ENCODE measurements at places on chromosomes 2 and 18.

DNA sequence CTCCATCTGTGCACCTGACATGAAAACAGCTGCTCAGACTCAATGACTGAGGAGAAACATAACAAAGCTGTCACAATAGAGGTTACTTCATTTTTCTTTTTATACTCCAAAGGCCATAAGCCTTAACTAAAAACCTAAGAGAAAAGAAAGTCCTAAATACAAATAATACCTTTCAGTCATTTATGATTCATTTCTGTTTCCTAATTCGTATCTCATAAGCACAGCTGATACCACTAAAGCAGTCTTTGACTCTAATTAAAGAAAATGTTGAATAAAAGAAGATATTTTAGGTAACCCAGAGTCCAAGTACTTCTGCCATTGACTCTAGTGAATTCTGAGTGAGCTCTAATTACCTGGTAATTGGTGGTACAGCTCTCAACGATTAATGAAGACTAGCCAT, 20.6 kb downstream of the NEMP2 start:
- DNase-seq = no peak

DNA sequence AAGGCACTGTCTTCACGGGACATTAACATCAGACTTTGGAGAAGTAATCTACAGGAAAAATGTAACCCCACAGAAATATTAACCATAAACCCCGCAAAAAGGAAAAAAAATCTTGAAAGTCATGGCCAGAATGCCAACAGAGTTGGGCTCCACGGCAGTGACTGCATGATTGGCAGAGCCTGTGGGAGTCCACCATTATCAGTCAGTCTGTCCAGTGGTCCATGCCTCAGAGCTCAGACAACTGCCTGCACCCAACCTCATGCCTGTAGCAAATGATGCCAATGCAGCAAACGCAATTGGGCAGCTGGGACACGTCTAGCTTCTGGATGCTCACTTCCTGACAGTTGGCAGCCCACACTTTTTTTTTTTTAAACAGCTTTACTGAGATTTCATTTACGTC, 5.1 kb upstream of the PPIG start:
- DNase-seq = no peak

DNA sequence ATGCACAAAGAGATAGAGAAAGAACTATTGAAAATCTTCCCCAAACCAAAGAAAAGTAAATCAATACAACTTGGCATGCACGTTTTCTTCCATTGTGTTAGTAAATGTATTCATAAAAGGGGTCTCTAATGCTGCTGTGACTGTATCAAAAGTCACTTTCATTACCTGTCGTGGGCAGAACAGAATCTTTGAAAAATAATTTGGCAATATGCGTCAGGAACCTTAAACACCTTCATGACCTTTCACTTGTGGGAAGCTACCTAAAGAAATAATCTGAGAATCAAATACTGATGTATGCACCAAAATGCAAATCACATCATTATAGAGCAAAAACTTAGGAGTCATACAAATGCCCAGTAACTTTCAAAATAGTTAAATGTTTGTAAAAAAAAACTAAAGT, 105.3 kb downstream of the ARL4C start:
- no peak for DNase-seq

GRCh38 chr2:161090411-161090810, 69.8 kb upstream of the TANK start:
- peak; percentile 53 for DNase-seq
